CD8-positive, alpha-beta memory T cell (primary cell): ENCODE measurements at places on chromosomes 2 and 18. TPM values are rescaled to one million over a fixed set of nuclear protein-coding genes. Genes with fewer than 3 reads are reported as not detected.

The SLC4A3 gene
- 0.13 TPM for total RNA-seq

The FAM237A gene
- not detected for total RNA-seq

The SEH1L gene
- total RNA-seq: 141 TPM

The ADCYAP1 gene
- total RNA-seq: not detected

The CABYR gene
- 1.7 TPM for total RNA-seq

The PRKAG3 gene
- total RNA-seq: not detected

DNA sequence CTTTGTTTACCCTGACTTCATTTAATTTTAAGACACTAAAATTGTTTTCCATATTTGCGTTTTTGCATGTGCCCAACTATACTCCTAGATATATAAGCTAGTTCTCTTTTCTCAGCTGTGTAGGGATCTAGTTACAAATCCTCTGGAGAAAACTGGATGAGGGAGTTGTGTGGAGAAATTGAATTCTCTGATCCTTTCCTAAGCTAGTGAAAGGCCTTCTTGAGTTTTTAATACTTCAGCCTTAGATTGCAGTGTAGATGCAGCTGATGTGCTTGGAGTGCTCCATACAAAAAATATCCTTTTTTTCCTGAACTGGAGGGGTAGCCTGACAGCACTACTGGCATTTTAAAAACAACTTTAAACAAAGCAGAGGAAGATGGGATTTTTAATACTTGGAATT, 8.6 kb upstream of the MTX2 start:
- no peak for DNase-seq

GRCh38 chr18:25832001-25832604, 258.3 kb downstream of the SS18 start:
- no peak for DNase-seq

- DNase-seq: no peak
Observed at GRCh38 chr2:134232461-134232860, 21.4 kb upstream of the MGAT5 start.

- no peak for DNase-seq
Observed at GRCh38 chr2:19607400-19607799, 249.0 kb upstream of the OSR1 start.

GRCh38 chr18:11980163-11980493, 1.2 kb upstream of the IMPA2 start:
- DNase-seq: no peak

GRCh38 chr18:35171315-35171987, 69.4 kb upstream of the ZNF397 start:
- DNase-seq: no peak

DNA sequence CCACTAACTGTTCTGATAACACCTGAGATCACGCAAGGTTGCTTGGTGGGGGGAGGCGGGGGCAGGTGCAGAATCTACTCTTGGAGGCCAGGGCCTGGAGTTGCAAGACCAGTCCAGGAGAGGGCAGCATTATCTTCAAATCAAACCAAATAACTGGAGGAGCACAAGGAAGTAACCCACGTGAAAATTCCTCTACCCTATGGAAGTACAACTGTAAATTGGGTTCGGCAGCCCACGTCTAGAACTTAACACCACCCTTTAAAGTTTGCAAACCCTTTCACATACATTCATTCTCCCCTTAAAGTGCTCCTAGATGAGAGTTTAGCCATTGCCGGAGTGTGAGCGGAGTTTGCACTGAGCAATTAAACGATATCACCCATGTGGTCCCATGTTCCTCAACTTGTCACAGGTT, 19.6 kb upstream of the CXCR1 start:
- peak; percentile 46 for DNase-seq

DNA sequence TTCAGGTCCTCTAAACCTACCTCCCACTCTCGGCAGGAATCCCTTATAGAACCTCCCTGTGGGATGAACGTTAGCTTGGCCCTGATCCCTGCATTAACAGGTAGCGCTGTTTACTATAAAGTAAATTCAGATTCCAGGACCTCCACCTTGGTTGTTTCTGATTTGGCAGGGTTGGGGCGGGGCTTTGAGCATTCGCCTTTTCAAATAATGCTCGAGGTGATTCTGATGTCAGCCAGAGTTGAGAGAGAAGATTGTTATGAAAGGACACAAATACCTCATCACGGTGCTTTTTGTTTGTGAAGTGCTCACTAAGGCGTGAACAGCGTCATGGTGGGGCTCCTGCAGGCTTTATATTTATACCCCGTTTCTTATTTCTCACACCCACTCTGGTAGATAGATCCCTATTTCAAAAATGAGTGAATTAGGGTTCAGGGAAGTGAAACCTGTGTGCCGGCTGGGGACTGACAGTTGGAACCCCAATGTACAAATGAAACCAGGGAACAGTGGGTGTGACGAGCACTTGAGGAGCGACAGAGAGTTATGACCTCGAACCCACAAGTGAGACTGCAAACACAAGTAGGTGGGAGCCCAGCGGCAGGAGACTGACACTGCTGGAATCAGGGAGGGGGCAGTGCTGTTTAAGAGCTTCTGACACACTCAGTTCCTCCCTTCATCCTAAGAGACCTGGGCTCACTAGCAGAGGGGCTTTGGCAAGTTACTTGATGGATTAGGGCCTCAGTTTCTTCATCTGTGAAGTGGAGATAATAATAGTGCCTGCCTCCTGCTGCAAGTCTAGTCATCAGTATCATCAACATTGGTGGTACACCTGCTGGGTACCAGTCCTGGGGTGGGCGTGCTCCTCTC, 14.2 kb upstream of the CXCR4 start:
- peak; percentile 91 for DNase-seq

- no peak for DNase-seq
Observed at GRCh38 chr18:57353940-57354461, 1.6 kb downstream of the ST8SIA3 start.

- DNase-seq: no peak
Observed at GRCh38 chr2:46647766-46648742, 168.7 kb downstream of the TMEM247 start.

DNA sequence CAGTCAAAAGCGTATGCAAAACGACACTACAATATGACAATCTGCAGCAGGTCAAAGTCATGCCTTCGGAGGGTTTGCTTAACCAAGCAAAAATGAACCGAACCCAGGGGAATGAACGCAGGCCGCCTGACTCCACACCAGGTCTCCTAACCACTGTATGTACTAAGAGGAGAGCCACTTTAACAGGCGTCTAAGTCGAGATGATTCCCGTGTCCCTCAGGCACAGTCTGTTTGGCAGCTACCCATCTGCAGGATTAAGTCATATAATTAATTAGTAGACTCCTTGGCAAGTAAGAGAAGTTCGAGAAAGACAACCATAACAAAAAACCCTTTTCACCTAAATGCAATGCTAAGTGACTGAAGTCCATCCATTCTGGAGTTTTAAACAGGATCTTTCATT, 15.2 kb downstream of the CYB5A start:
- no peak for DNase-seq

DNA sequence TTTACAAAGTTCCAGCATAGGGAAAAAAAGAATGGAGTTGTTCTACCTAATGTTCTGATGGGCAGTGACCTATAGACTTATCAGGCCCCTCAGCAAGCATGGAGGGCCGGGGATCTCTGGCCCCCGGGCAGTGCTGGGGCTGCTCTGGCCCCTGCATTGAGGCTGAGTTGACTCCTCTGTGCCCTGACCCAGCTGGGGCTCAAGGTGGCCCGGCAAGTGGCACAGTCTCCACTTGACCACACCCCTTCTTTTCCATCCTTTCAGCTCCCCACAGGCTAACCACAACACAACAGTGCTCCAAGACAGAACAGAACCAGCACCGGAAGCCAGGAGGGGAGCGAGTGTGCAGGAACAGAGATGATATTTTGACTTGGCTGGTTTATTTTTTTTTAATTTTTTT, 19.9 kb downstream of the TOGARAM2 start:
- DNase-seq: no peak

DNA sequence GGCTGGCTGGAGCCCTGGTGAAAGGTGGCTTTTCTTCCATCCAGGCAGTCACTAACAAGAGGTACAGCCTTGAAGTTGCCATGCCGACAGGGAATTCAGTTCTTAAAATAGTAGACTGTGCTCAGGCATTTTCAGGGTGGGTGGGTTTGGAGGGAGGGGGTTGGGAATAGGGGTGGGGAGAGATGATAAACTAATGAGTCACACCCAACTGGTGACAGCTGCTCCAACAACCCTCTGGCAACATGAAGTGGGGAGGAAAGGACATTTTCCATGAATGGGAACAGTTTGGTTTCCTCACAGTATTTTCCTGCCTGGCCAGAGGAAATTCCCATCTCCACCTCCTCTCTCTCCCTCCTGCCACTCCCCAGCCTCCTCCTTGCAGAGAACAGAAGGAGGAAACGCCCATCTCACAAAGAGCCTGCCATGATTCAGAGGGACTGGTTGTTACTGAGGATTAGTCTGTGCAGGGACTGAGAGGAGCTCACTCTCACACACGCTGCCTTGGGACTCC, 113.0 kb upstream of the SLC1A4 start:
- DNase-seq: no peak
